Stomach (tissue), 19 donors: ENCODE measurements at places on chromosomes 1 and 21. TPM values are rescaled to one million over a fixed set of nuclear protein-coding genes. Genes with fewer than 3 reads are reported as not detected.

Gene DMRTA2
- total RNA-seq, result 0.18 TPM

Gene OLIG2
- not detected for total RNA-seq

Gene ZNF593OS
- total RNA-seq, result not detected

Gene TRIM67
- total RNA-seq, result not detected

Gene FALEC
- total RNA-seq, result not detected

Gene POGK
- 17.1 TPM for total RNA-seq

Gene USP25
- 38.1 TPM for total RNA-seq

Gene DNASE2B
- not detected for total RNA-seq

Gene S1PR1
- 14.3 TPM for total RNA-seq

Gene LMX1A
- total RNA-seq, result not detected

Gene S100A9
- total RNA-seq, result 168 TPM

Gene NES
- 4.7 TPM for total RNA-seq

Gene FCAMR
- not detected for total RNA-seq

Gene MAGOH
- total RNA-seq, result 2.9 TPM

Gene LEFTY1
- total RNA-seq, result not detected

Gene CIART
- total RNA-seq, result not detected

Gene WNT9A
- total RNA-seq, result 22.2 TPM

Gene OR2L2
- not detected for total RNA-seq

Gene ARHGEF10L
- total RNA-seq, result 75.4 TPM

Gene FMO5
- 201 TPM for total RNA-seq

Gene GCSAML
- total RNA-seq, result not detected

Gene ATP1A2
- 104 TPM for total RNA-seq

Gene KRTAP21-2
- not detected for total RNA-seq

Gene B3GALT5
- total RNA-seq, result 2.9 TPM

Gene DSCAM
- not detected for total RNA-seq

Gene HHIPL2
- not detected for total RNA-seq

Gene OR2T33
- total RNA-seq, result not detected

Gene S100A7A
- total RNA-seq, result not detected

Gene ADAMTSL4
- 32.3 TPM for total RNA-seq

Gene ANXA9
- total RNA-seq, result not detected

Gene USP33
- 120 TPM for total RNA-seq

Gene ZYG11A
- total RNA-seq, result not detected

Gene HFM1
- total RNA-seq, result 16.5 TPM

Gene MRPL20
- 116 TPM for total RNA-seq

Gene EPHA2
- total RNA-seq, result 64.7 TPM

Gene C1orf56
- total RNA-seq, result 1.3 TPM

Gene LCA5L
- total RNA-seq, result 2.2 TPM

Gene LAD1
- total RNA-seq, result 85.9 TPM

Gene CSMD2
- 0.45 TPM for total RNA-seq

Gene ANGPTL3
- not detected for total RNA-seq

Gene SLC44A5
- 6.7 TPM for total RNA-seq

Gene TDRD10
- not detected for total RNA-seq

Gene NPPB
- total RNA-seq, result 1.6 TPM

Gene CTH
- total RNA-seq, result 16.9 TPM

Gene PCP4
- total RNA-seq, result not detected

Gene SPRR2G
- not detected for total RNA-seq

Gene NBPF6
- total RNA-seq, result not detected

Gene COL24A1
- total RNA-seq, result 0.58 TPM
